Renal pelvis (tissue), 12 donors: ENCODE measurements at places on chromosomes 3 and 15.

- DNase-seq: no peak
Measured at GRCh38 chr3:186176373-186176990, 67.6 kb upstream of the ETV5 start.

- DNase-seq: no peak
Measured at GRCh38 chr3:64316971-64317370, 91.7 kb upstream of the PRICKLE2 start.

GRCh38 chr3:8576841-8577571 lies 67.6 kb downstream of the SSUH2 start:
- no peak for DNase-seq

GRCh38 chr3:47855461-47856383 lies 52.8 kb downstream of the DHX30 start:
- no peak for DNase-seq

GRCh38 chr3:102570511-102570910 lies 135.7 kb downstream of the ZPLD1 start:
- DNase-seq: no peak

DNA sequence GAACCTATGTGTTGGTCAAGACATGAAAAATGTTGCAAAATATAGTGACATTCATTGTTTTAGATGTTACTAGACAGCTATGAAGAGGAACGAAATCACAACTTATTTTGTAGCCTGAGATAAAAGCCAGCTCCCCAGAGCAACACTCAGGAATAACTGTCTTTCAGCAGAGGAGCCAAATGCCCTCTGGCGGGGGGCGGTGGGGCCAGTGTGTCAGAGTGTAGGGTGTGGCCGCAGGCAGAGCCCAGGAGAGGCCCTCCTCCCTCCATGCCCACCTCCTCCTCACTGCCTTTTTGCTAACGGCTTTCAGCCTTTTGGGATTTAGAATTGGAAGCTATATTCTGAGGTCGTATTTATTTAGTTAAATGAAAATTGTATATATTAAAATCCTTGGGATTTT lies 16.9 kb downstream of the APOD start:
- no peak for DNase-seq

DNA sequence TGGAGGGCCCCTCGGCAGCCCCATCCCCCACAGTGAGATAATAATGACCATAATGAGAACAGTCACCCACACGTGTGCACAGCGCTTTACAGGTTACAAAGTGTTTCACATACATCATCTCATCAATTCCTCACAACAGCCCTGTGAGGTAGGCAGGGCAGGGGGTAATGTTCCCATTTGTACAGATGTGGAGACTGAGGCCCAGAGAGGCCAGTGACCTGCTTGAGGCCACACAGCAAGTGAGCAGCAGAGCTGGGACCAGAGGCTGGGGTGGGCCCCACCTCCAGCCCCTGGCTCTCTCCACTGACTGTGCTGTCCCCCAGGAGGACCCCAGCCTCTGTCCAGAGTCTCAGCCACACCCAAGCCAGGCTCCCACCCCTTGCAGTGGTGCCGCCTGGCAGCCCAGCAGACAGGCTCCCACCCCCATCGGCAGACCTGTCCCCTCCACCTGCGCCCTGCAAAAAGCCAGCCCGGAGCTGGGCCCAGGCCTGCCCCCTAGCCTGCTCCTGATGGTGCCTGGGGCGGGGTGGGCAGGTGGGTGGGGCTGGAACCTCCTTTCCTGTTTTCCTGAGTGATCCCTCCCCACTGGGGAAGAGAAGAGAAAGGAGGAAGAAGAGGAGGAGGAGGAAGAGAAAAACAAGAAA lies 19.6 kb downstream of the LINGO1 start:
- DNase-seq: no peak

DNA sequence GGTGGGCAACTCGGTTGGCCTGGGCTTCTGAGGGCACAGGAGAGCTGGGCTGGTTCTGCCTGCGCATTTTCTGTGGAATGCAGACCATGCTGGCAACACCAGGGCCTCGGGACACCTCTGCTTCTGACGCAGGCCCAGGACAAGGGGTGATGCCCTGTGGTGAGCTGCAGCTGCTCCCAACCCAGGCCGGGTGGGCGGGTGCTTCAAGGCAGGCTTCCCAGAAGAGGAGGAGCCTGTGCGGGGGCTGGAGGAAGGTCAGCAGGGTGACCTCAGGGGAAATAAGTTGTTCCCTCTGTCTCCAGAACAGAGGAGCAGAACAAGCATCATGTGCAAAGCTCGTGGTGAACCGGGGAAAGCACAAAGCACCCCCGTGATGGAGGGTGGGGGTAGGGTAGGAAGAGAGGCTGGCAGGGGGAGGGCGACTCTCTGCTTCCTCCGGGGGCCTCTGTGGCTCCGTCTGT lies 11.0 kb upstream of the PLXNA1 start:
- DNase-seq: no peak

DNA sequence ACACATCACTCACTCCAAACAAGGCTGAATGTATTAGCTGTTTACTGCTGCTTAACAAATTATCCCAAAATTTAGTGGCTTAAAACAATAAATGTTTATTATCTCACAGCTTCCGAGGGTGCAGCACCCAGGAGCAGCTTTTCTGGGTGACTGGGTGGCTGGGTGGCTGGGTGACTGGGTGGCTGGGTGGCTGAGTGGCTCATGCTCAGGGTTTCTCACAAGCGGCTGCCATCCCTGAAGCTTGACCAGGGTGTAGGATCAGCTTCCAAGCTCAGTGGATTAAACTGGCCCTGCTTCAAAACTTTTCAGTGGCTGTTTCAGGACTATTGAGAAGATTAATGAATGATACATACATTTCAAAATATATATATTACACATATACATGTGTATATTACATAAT lies 2.3 kb upstream of the CYP11A1 start:
- DNase-seq: no peak

GRCh38 chr15:101543431-101543830 lies 53.9 kb upstream of the PCSK6 start:
- no peak for DNase-seq

- DNase-seq: no peak
Measured at GRCh38 chr3:124557-125179, 71.9 kb upstream of the CHL1 start.

- no peak for DNase-seq
Measured at GRCh38 chr15:85490856-85491255, 110.5 kb downstream of the AKAP13 start.

DNA sequence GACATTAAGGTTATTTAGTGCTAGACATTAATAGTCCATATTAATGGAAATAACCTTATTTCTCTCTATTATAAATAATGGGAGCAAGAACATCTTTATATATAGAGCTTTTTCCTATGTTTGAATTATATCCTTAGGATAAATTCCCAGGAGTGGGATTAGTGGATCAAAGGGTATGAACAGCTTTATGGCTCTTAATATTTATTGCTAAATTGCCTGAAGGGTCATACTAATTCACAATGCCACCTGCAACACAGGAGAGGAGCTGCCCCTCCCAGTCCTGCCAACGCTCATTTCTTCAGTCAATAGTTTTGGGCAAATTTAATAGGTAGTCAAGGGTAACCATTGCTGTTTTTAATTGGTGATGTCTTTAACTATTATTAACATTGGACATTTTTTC lies 48.9 kb upstream of the POLR2M start:
- DNase-seq: no peak

DNA sequence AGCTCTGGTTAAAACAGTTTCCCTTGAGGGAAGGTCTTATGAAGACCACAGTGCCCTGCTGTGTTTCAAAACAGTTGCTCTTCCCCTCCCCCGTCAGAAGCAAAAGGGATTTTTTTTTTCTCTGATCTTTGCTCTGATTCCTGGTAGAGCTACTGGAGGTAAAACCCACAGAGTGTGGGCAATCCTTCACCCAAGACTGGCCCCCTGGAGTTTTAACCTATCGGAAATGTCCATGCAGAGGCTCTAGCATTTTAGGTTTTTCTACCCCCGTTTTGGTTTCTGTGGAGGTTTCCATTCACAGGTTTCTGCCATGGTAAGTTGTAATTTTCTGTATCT lies 27.7 kb downstream of the GRM2 start:
- no peak for DNase-seq
